ENCODE measurements at places on chromosomes 6 and 20.

GRCh38 chr6:137413482-137413881, 80.7 kb downstream of the OLIG3 start:
- no peak for DNase-seq

- no peak for DNase-seq
Observed at GRCh38 chr6:43584892-43585570, 9.0 kb downstream of the POLH start.

DNA sequence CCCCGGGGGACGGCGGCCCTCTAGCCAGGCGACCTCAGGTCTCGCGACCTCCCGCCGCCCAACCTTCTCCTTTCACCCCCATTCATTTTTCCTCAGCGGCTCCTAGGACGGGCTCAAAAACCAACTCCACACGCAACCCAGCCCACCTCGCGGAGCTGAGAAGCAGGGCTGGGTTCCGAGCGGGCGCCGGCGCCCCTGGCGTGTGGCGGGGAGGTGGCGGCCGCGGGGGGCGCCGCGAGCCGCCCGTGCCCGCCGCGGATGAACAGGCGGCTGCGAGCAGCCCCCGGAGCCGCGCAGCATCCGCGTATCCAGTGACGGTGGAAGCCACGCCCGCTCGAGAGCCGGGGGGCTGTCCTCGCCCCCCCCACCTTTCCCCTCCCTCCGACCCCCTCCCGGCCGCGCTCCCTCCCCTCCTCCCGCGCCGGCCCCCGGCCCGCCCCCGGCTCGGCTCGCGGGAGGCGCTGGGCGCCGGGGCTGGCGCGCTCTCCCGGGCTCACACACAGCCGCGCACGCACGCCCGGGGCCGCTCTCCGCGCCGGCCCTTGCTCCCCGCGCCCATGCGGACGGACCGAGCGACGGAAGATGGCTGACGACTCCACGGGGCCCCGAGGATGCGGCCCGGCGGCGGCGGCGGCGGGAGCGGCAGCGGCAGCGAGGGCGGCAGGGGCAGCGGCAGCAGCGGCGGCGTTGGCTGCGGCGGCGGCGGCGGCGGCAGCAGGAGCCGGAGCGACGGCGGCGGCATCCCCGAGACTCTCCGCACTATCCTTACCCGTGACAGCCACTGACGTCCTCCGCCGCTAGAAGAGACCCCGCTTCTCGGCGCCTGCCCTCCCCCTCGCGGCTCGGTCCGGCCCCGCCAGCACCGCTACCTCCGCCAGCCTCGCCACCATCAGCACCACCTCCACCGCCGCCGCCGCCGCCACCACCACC, at the start of gene SOBP:
TSS of gene SOBP (plus strand) at position 482 of the 930 bp plus-strand sequence. CDS start 500 bp downstream, outside the sequence.
- no peak for DNase-seq

GRCh38 chr6:75393806-75394205, 99.8 kb downstream of the FILIP1 start:
- no peak for DNase-seq

DNA sequence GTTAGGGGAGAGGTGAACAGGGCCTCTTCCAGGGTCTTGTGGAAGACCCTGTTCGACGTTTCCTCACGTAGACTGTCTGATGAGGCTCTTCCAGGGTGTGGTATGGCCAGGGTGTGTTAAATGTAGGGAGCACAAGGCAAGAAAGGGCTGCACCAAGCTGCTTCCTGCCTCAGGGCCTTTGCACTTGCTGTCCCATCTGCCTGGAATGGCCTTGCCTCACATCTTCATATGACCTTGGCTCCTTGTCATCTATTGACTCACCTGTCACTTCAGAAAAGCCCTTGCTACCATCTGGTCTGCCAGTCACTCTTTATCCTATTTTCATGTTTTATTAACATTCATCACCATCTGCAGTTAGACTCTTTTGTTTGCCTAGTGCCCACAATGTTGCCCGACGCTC, 31.0 kb downstream of the E2F3 start:
- no peak for DNase-seq

DNA sequence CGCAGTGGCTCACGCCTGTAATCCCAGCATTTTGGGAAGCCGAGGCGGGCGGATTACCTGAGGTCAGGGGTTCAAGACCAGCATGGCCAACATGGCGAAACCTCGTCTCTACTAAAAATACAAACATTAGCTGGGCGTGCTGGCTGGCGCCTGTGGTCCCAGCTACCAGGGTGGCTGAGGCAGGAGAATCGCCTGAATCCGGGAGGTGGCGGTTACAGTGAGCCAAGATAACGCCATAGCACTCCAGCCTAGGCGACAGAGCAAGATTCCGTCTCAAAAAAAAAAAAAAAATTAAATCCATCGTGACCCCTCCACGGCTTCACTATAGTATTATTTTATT, 1.2 kb upstream of the CPNE1 start:
- no peak for DNase-seq

DNA sequence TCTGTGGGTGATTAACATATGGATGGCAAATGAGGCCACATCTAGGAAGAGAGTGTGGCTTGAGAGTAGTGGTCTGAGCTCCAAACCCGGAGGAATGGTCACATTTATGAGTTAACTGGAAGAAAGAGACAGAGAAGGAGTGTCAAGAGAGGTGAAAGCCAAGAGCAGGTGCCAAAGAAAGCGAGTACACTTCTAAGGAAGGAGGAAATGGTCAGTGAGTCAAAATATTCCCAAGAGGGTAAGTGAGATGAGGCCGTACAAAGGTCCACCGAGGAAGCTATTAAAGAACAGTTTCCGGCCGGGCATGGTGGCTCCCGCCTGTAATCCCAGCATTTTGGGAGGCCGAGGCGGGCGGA, 104.5 kb upstream of the RNF24 start:
- DNase-seq, result peak; percentile 24

GRCh38 chr20:50098259-50098658, 14.7 kb downstream of the UBE2V1 start:
- DNase-seq, result no peak

DNA sequence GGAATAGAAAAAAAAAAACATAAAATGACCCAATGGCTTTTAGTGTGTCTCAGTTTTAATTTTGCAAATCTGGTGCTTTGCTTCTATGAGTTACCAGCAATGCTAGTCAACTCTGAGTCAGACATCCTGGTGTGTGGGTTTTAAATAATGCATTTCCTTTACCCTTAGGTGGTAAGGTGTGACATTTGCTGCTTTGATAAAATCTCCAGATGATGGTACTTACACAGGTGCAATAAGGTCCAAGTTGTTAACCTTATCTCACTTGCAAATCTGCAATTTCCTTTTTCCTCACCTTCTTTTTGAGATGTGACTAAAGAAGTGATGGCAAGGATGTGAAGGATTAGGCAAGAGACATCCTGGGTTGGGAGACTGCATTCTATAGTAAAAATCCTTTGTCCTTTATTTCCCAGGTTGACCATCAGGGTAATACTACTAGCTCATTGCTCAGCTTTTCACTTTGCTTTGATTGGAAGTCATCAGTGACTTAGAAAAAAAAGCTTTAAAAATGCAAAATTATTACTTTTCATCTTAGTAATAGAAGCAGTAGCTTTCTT, 818.5 kb upstream of the FLRT3 start:
- DNase-seq, result no peak

GRCh38 chr6:111038534-111039252, 48.6 kb upstream of the SLC16A10 start:
- no peak for DNase-seq

DNA sequence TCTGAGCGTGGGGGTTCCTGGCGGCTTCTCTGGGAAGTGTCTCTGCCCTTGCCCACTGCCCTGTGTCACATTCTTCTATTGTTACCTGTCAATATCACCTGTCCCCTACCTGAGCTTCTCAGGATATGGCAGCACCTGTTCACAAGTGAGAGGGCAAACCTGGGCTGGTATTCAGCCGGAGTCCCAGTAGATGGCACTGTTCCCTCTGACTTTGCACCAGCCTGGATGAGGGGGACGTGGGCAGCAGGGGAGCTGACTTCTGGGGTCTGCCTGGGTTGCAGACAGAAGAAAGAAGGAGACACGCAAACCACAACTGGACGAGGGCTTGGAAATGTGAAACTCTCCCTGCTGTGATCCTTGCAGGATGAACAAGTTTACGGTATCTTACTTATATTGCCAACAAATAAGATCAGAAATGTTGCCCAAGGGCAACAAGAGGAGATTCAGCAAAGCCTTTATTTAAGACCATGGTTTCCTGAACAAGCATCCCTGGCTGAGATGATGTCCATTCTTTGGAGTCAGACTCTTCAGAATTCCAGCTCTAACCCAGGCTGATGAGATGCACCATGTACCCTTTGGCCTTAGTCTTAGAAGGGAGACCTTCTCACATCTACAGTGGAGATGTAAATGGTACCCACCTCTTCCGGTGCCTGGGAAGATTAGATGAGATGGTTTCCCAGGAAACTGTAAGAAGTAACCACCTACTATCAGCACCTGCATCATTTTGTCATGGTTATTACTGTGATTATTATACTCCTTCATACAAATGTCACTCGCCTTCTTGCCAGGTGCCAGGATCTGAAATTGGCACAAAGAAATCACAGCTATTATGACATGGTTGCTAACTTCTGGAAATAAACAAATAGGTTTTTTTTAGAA, 400.0 kb upstream of the CDH4 start:
- no peak for DNase-seq

DNA sequence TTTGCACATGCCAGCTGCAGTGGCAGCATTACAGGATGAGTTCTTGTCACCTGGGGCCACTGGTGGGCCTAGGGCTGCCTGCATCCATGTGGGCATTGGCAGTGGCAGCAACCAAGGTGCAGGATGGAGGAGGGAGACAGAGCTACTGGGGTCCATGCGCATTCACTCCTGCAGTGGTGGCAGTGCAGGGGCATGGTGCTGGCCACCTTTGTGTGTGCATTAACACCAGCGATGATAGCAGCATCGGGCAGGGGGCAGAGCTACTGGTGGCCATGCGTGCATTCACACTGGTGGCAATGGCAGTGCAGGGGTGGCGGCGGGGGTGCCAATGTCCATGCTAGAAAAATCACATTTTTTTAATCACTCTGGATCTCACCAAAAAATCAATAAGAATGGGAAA, 730.0 kb downstream of the KHDRBS2 start:
- DNase-seq, result no peak

DNA sequence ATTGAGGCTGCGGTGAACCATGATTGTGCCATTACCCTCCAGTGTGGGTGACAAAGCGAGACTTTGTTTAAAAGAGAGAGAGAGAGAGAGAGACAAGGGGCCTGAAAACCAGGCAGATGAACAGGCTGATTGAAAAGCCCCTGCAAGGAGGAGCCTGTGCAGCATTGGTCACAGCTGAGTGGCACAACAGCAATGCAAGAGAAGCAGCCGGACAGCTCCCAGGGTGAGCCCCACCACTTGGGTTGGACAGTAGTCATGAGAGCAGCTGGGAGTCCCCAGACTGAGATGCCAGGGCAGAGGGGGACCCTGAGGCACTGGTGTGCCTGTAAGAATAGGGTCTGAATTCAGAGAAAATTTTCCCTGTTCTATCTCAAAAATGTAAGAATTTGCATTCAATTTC, 10.2 kb downstream of the DNPH1 start:
- no peak for DNase-seq
